ENCODE measurements at places on chromosomes 2 and 18. TPM values are rescaled to one million over a fixed set of nuclear protein-coding genes. Genes with fewer than 3 reads are reported as not detected.

SETBP1 gene
- total RNA-seq = 5.0 TPM

CYTIP gene
- total RNA-seq = 12.4 TPM

DSC3 gene
- 283 TPM for total RNA-seq

STPG4 gene
- not detected for total RNA-seq

SERPINE2 gene
- total RNA-seq = 20.9 TPM

AFF3 gene
- total RNA-seq = 9.7 TPM

EGR4 gene
- total RNA-seq = not detected

RUFY4 gene
- not detected for total RNA-seq

OSBPL6 gene
- 1.8 TPM for total RNA-seq

CFAP65 gene
- total RNA-seq = not detected

PDE11A gene
- not detected for total RNA-seq

CNDP1 gene
- not detected for total RNA-seq

SERPINB13 gene
- total RNA-seq = 228 TPM

KCNG2 gene
- not detected for total RNA-seq

UGT1A8 gene
- 1.7 TPM for total RNA-seq

IL1RL1 gene
- 0.45 TPM for total RNA-seq

LAMA3 gene
- total RNA-seq = 81.3 TPM

GPR17 gene
- not detected for total RNA-seq

GCG gene
- total RNA-seq = not detected

LYPD1 gene
- total RNA-seq = 0.15 TPM

COX7A2L gene
- total RNA-seq = 113 TPM

STON1 gene
- total RNA-seq = 4.0 TPM

PSMA8 gene
- total RNA-seq = not detected

LAMA1 gene
- total RNA-seq = 1.3 TPM

CD207 gene
- 1.1 TPM for total RNA-seq
